ENCODE measurements at places on chromosomes 12 and 14. TPM values are rescaled to one million over a fixed set of nuclear protein-coding genes. Genes with fewer than 3 reads are reported as not detected.

The CMAS gene
- polyA plus RNA-seq, result 43.2 TPM

DNA sequence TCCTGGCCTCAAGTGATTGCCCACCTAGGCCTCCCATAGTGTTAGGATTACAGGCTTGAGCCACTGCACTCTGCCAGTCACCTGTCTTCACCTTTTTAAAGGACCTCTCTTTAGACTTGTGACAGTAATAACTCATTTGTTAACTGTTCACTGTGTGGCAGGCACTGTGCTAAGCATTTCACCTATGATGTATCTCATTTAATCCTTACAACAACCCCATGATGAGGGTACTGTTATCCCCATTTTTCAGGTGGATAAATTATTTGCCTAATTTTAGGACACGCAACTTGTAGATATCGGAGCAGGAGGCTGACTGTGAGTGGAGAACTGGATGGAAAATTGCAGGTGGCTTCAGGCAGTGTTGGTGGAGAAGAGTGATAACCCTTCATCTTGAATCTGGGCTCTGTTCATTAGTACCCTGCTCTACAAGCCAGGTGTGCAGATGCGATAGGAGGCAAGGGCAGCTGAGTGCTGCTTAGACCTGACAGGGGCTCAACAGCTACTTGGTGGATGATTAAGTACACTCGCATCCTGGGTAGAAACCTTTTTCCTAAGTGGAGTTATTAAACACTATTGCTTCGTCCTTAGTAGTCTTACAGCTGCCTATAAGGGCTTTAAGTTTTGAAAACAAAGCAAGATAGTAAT lies 2.7 kb downstream of the TCTN1 start:
- DNase-seq, result no peak

DNA sequence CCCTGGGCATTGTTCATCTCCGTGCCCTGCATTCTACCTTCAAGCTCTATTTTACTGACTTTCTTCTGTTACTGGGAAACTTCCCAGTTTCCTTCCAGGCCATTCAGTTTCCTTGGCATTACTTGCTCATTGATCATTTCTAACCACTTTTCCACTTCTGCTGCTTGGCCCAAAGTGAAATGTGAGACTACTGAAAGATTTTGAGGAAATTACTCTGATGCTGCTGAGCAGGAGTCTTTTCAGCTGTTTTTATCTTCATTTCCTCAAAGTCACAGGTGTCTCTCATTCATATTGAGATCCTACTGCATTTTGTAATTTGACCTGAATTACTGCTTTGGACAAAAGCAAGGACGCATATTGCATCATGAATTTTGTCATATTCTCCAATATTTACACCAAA lies 26.4 kb upstream of the DBX2 start:
- DNase-seq, result no peak

DNA sequence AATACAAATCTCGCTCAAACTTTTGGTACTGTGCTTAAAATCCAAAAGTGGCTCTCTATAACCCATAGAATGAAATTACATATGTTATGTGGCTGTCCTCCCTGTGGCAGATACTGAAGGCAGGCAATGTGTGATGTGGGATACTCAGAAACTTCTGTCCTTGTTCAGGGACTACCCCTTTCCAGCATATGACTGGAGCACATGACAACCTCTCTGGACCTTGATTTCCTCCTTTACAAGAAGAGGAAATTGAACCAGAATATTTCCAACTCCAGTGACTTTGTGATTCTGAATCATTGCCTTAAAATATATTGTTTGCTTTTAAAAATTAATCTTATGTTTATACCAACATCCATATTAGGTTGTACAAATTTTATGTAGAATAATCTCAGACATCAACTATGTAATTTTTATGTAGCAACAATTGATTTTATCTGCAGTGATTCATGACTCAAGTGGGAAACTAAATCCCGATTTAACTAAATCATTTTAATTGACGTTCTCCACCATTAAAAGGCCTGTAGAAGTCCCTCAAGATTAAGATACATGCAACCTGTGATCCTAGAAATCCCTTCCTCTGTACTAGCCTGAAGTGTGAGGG lies 162.4 kb downstream of the AKAP6 start:
- no peak for DNase-seq

DNA sequence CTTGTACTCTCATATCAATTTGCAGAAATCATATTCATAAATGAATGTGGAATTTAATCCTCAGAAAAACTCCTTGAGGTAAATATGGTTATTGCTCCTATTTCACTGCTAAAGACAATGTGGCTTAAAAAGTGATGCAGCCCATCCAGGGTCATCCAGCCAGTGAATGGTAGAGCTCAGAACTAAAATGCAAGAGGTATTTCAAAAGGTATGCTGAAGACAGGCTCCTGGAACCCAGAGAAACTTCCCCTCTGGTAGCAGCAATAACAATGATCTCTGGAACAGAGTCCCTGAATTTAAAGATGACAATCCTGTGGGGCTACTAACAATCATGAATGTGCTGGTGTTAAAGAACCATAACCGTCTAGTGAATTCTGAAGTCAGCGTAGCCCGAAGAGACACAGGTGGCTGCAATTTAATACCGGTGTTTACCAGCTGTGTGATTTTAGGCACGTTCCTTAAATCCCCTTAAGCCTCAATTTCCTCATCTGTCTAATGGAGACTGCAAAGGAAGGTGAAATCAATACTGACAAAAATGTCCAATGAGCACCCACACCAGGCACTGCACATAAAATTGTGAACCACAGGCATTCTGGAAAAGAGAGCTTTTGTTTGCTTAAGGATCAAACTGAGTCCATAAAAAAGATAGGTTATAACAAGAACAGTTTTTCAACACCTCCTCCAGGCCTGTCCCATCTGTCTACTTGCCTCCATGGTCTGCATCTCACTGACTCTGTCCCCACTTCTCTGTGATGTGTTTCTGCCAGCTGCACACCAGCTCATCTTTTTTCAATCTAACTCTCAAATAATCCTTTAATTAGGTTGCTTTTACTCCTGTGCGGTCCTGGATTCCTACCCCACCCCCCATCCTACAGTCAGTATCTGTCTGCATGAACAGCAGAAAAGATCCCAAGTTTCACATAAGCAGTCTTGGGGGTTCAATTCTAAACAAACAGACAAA lies 10.5 kb downstream of the TM7SF3 start:
- no peak for DNase-seq

- DNase-seq, result no peak
These were observed 117.9 kb downstream of the SCAF11 start for GRCh38 chr12:45872446-45872845.

- DNase-seq, result peak; percentile 13
These were observed 40.6 kb downstream of the GXYLT1 start for GRCh38 chr12:42104087-42104486.

GRCh38 chr14:68580096-68580645 lies 212.7 kb downstream of the ZFP36L1 start:
- DNase-seq, result no peak

- DNase-seq, result no peak
These were observed 6.0 kb downstream of the HDAC7 start for GRCh38 chr12:47813511-47814196.

GRCh38 chr12:76113800-76114757 lies 29.6 kb upstream of the NAP1L1 start:
- DNase-seq, result no peak

- DNase-seq, result no peak
These were observed 40.9 kb downstream of the MBIP start for GRCh38 chr14:36279306-36280190.

The SLC5A8 gene
- not detected for polyA plus RNA-seq

DNA sequence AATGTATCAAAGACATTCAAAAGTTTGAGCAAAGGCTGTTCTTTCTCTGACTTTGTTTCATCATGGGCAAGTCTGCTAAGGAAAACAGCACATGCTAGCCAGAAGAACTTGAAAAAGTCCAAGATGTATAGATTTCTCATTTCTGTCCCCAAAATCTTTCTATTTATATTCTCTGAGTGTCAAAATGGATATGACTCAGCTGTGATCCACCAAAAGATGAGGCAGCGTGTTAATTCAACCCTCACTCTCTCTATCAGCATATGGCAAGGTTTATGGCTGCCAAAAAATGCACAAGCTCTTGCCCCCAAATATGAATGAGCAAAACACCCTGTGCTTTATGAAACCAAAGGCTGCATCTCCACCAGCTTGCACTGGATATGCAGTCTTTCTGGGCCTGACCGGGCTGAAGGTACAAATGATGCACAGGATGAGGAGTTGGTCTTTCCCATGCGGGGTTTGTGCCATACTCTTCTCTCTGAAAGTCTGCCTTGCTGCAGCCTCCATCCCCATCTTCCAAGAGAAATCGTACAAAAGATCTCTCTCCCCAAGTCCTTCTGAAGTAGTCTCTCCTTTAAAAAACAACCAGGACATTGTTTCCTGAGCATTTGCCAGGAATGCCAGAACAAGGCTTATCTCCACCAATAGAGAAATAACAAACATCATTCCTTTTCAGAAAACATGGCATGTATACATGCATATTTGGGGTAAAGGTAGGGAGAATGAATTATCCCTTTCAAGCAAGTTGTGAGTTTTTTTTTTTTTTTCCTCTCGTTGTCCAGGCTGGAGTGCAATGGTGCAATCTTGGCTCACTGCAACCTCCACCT lies 203.4 kb downstream of the TMX1 start:
- no peak for DNase-seq

GRCh38 chr12:128449146-128449894 lies 182.3 kb downstream of the TMEM132C start:
- DNase-seq, result no peak

DNA sequence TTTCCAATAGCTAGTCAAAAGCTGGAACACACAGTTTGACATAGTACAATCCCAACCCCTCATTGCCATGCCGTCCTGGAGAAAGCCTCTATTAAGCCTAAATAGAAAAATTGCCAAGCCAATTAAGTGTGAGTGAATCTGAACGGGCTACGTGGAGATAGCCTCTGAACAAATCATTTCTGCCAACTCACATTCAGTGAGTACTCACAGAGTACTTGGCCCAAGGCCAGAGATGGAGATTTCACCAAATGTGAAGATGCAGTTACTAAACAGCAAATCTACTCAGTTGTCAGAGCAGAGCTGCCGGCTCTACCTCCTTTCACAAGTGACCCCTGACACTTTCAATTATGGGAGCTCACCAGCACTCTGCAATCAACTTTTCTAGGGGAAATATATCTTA lies 350.0 kb downstream of the GALC start:
- DNase-seq, result no peak

- no peak for DNase-seq
These were observed 71.8 kb upstream of the BCAT1 start for GRCh38 chr12:25020621-25021243.

The ALKBH2 gene
- 24.9 TPM for polyA plus RNA-seq

DNA sequence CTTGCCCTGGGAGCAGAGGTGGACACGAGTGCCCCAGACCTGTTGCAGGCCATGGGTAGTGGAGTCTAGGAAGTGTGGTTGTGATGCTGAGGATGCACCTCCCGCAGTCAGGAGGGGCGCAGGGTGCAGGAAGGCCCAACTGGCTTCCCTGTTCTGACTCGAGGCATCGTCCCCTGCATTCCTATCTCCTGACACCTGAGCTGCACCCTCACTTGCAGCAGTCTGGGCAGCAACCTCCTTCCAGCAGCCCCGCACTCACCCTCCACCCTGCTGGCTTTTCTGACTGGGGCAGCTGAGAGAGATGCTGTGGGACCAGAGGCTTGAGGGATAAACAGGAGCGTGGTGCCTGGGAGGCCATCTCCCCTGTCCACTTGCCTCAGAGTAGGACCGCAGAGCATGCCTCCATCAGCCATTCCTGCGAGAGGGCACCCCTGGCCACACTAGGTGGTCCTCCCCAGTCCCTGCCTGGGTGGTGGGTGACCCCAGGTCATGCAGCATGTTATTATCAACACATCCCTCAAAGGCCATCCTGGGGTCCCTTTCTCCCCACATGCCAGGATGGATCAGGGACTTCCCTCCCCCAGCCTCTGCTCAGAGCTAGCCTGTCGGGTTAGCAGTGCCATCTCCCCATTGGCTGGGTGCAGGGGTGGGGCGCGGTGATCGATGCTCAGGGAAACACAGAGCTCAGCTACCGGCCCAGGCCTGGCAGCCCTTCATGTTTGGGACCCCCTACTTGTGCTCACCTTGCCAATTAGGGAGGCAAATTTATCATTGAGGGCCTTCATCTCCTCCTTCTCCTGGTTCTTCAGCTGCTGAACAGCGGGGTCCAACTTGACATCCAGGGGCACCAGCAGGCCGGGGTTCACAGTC lies 719 bp downstream of the KRT80 start:
- DNase-seq, result no peak

GRCh38 chr14:60356386-60356785 lies 107.4 kb downstream of the PPM1A start:
- DNase-seq, result no peak

DNA sequence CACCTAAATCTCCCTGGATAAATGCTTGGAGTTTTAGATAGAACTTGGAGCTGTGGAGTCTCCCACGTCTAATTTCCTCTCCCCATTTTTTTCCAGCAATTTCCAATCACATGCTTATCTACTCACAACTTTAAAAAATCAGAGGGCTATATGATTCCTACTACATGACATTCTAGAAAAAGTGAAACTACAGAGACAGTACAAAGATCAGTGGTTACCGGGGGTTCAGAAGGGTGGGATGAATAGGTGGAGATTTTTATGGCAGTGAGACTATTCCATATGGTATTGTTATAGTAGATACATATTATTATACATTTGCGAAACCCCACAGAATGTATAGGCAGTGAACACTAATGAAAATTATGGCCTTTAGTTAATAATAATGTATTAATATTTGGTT lies 35.5 kb downstream of the ATF7 start:
- DNase-seq, result no peak

DNA sequence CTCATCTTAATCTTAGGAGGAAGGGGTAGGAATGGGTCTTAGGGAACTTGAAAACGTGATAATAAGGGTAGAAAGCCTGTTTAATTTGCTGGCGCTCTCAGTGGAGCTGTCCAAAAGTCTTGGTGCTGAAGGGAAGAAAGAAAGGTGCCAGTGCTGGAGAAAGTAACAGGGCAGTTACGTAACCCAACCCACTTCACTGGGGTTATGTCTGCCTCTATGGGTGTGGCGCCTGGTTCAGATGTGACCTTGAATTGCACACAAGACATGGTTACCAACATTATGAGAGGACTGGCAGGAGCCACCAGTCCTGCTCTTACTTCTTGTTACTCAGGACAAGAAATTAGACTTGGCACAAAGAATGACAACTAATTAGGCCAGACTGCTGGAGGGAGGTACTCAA lies 18.6 kb upstream of the GPATCH2L start:
- DNase-seq, result no peak

The ADAM21 gene
- not detected for polyA plus RNA-seq

DNA sequence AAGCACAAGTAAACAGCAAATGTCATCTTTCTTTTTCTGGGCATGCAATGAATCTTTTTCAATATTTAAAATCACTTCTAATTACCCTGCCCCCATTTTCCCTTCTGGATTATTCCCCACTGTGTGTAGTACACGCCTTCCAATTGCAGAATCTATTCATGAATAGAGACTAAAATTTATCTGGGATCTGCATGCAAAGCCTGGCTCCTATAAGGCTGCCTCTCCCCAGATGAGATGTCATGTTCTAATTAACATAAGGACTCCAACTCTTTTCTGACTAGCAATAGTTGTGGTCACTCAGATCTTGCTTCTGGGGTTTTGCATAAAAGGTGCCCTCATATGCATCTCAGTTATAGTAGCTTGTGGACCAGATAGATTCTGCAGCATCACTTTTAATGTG lies 473.5 kb downstream of the BTG1 start:
- no peak for DNase-seq

The C1S gene
- not detected for polyA plus RNA-seq

The CLEC9A gene
- polyA plus RNA-seq, result not detected

The WNT5B gene
- not detected for polyA plus RNA-seq

GRCh38 chr12:46898152-46898931 lies 72.5 kb upstream of the SLC38A4 start:
- DNase-seq, result no peak

- DNase-seq, result no peak
These were observed 299.4 kb upstream of the NOVA1 start for GRCh38 chr14:26897196-26897595.

The RPGRIP1 gene
- 0.10 TPM for polyA plus RNA-seq

The B3GNT4 gene
- polyA plus RNA-seq, result 0.27 TPM

All from CD4-positive, CD25-positive, alpha-beta regulatory T cell (primary cell).